ENCODE measurements at places on chromosomes 16 and 17. TPM values are rescaled to one million over a fixed set of nuclear protein-coding genes. Genes with fewer than 3 reads are reported as not detected.

DNA sequence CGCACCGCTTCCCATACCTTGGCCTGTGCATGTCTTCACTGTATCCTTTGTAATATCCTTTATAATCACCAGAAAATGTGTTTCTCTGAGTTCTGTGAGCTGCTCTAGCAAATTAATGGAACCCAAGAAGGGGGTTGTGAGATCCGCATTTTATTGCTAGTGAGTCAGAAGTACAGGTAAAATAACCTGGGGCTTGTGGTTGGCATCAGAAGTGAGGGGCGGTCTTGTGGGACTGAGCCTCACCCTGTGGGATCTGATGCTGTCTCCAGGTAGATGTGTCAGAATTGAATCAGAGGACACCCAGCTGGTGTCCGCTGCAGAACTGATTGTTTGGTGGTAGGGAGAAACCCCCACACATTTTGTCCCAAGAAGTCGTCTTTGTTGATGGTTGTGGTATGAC is 382.4 kb downstream of the SNX29 start:
- no peaks in the 10 kb centered on the region for H3K36me3 ChIP-seq
- H3K27me3 ChIP-seq: no peaks in the 10 kb centered on the region
- H3K4me1 ChIP-seq: no peaks in the 10 kb centered on the region
- no peak for DNase-seq
- no peak overlapping the region for H3K4me3 ChIP-seq
- no peak overlapping the region for H3K27ac ChIP-seq

ETV4 gene
- total RNA-seq: 80.3 TPM

HNF1B gene
- 130 TPM for total RNA-seq

ZPBP2 gene
- total RNA-seq: not detected

All from Calu3 (cell line).